ENCODE measurements at places on chromosomes 11 and 22.

- DNase-seq, result no peak
These were observed 27.7 kb downstream of the OR6Q1 start for GRCh38 chr11:58058276-58059006.

DNA sequence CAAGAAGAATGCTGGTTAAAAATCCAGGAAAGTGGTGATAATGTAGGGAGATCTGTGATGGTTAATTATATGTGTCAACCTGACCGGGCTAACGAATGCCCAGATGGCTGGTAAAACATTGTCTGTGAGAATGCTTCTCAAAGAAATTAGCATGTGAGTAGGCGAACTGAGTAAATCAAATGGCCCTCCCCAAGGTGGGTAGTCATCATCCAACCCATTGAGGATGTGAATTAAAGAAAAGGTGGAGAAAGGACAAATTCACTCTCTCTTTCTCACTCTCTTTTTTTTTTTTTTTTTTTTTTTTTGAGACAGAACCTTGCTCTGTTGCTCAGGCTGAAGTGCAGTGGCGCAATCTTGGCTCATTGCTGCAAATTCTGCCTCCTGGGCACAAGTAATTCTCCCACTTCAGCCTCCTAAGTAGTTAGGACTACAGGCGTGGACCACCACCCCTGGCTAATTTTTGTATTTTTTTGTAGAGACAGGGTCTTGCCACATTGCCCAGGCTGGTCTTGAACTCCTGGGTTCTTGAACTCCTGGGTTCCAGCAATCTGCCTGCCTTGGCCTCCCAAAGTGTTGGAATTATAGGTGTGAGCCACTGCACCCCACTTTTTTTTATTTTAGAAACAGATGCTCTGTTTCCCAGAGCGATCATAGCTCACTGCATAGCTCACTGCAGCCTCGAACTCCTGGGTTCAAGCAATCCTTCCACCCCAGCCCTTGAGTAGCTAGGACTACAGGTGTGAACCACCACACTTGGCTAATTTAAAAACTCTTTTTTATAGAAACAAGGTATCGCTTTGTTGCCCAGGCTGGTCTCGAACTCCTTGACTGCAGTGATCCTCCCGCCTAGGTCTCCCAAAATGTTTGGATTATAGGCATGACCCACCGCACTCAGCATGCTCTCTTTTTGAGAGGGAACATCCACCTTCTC lies 22.0 kb upstream of the P2RY6 start:
- peak; percentile 48 for DNase-seq

GRCh38 chr11:61019832-61020405 lies 48.4 kb downstream of the CD6 start:
- no peak for DNase-seq

DNA sequence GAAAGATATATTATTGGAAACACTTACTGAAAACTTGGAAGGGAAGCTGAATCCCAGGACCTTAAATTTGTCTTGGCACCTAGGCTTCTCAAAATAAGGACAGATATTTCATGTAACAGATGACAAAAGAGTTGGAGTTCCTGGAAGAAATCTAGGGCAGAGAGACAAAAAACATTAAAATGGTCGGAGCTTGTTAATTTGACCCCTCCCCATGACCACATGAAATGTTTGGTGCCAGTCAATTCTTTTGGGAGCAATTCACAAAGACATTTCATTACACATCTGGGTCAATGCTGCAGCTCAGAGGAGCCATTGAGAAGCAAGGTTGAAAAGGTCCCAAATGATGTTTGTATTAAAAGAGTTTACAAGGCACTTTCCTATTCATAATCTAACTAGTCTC lies 162.0 kb upstream of the GUCY1A2 start:
- no peak for DNase-seq

- no peak for DNase-seq
These were observed 9.0 kb downstream of the IGLL5 start for GRCh38 chr22:22896601-22897000.

- DNase-seq, result no peak
These were observed 70.6 kb upstream of the TTLL12 start for GRCh38 chr22:43257549-43257948.

DNA sequence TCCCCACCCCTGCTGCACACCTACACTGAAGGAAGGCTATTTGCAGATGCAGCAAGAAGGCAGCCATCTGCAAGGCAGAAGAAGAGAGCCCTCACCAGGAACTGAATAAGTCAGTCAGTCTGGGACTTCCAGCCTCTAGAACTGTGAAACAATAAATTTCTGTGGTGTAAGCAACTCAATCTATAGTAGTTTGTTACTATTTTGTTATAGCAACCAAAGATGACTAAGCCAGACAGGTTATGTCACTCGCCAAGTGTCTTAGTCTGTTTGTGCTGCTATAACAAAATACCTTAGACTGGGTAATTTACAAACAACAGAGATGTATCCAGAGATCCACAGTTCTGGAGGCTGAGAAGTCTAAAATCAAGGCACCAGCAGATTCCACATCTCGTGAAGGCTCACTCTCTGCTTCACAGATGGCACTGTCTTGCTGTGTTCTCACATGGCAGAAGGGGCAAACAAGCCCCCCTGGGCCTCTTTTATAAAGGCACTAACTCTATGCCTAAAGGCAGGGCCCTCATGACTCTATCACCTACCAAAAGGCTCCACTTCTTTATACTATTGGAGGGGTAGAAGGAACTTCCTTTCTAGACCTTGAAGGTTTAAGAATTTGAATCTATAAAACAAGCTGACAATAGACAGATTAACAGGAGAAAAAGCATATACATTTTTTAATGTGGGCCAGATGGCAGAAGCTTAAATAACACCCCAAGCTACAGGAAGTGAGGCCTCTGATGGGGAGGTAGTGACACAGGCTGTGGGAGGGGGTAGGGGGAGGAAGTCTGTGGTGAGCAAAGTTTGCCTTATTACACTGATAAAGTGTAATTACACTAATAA lies 12.3 kb downstream of the APOL6 start:
- peak; percentile 25 for DNase-seq

- no peak for DNase-seq
These were observed 47.8 kb downstream of the PAX6 start for GRCh38 chr11:31763296-31763695.

DNA sequence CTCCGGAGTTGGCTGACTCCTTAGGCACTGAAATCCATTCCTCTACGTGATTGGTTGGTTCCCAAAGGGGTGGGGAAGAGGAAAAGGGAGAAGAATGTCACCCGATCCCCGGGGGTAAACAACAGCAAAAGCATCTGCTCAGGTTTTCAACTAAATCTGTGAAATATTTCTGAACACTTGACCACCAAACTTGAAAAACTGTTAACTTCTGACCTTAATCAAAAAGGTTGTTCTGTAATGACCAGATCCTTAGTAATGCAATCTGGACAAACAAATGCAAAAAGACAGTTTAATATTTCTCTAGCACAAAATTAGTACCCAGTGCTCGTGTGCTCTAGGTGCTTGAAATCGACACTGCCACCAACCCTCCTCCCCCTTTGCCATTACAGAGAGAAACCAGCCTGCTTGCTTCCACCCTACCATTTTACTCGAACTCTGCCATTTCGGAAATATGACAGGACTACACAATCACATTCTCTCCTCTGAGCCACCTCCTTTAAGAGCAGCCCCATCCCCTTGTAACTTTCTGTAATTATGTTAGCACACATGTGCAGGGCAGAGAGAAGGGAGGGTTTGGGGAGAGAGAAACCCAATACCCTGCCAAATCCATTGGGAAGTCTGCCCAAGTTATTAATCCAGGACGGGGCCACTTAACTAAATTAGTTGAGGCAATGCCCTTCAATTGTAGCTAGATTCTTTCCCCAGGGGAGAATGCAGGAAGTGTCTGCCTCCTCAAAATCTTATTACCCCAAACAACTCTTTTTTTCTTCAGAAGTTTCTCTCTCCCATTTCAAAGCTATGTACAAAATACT lies 113.8 kb downstream of the RBFOX2 start:
- DNase-seq, result peak; percentile 90

- DNase-seq, result no peak
These were observed 15.3 kb downstream of the BPIFC start for GRCh38 chr22:32448980-32449379.

DNA sequence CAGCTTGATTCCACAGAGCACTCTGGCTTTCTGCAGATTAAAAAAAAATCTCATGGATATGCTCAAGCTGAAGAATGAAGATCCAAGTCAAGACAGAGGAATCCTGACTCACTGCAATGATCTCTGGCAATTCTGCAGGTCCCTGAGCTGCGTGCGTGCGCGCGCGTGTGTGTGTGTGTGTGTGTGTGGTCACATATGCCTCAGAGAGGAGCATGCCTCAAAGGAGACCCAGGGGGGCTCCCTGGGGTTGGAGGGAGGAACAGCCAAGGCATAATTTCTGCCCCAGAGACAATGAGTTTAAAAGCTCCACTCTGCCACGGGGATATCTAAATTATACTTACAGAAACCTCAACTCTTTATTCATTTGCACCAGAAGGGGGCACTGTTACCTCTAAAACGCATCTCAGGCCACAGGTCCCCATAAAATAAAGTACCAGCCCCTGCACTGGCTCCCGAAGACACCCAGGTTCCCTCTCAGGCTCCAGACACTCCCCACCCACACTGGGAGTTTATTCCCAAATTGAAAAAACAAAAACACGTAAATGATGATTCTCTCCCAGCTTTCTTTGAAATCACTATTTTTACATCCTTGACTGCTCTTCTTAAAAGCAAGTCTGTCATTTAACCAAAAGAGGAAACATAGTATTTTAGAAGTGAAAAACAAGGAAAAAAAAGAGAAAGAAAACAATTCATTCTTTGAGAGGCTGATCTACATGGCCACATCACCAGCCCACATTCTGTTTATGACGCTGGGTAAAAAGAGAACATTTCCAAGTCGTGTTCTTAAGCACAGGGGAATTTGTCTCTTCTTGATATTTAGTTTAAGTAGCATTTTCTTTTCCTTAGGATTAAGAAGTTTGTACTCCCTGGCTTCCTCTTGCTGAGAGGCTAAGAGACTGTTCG lies 401.0 kb downstream of the LARGE1 start:
- DNase-seq, result no peak

GRCh38 chr11:127620671-127621070 lies 620.1 kb upstream of the KIRREL3 start:
- no peak for DNase-seq

- DNase-seq, result no peak
These were observed 494.6 kb upstream of the LRRC4C start for GRCh38 chr11:41954034-41954433.

GRCh38 chr11:102985850-102986249 lies 30.3 kb upstream of the MMP13 start:
- no peak for DNase-seq

- DNase-seq, result no peak
These were observed 5.5 kb downstream of the SLC35F2 start for GRCh38 chr11:107853070-107853469.

GRCh38 chr11:102464859-102465500 lies 12.4 kb upstream of the TMEM123 start:
- no peak for DNase-seq

GRCh38 chr11:4539603-4540219 lies 5.3 kb upstream of the OR52M1 start:
- DNase-seq, result peak; percentile 3

DNA sequence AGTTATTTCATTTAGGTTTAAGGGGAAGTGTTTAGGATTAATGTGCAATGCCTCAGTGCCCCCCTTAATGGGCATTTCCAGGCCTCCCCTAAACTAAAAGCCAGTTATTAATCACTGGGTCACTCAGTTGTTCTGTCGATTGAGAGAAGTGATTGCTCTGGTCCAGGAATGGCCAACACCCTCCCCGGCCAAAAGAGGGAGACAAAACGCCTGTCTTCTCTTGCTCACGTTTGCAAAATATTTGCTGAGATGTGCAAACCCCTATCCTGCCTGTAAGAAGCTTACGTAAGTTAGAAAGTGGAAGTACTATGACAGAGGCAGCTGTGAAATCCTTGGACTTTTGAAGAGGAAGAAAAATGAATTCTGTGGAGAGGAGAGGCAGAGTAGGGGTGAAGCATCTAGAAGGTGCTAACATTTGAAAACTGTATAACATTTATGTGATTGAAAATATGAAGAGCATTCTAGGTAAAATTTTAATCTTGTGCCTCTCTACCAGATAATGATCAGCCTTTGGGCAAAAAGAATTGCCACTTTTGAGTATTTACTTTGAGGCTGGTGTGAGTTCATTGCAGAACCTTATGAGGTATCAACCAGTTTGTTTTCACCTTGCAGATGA lies 37.7 kb downstream of the NTM start:
- DNase-seq, result peak; percentile 4

DNA sequence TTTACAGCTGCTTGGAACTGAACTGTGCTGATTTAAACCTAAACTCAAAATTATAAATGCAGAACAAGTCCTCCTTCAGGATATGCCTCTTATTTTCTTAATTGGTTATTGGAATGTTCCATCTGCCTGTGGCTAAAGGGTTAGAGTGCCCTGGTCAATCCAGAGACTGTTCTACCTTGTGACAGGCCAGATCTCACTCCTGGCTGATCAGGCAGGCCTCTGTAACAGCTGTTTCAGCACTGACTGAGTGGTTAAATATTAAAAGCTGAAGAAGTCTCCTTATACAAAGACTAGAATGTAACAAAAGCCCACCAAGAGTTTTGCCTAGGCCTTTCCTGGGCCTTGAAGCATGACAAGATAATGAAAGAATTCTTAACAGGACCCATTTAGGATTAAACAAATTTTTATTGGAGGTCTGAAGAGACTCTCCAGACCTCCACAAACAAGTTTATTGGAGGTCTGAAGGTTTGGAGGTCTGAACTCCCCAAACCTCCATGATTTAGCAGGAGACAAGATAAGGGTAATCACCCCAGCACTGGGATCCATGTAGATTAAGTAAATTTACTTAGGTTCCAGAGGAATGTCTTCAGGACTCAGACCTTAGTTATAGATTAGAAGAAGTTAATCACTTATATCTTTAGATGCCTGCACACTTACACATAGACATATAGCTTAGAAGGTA lies 35.8 kb downstream of the TMPRSS5 start:
- DNase-seq, result no peak

DNA sequence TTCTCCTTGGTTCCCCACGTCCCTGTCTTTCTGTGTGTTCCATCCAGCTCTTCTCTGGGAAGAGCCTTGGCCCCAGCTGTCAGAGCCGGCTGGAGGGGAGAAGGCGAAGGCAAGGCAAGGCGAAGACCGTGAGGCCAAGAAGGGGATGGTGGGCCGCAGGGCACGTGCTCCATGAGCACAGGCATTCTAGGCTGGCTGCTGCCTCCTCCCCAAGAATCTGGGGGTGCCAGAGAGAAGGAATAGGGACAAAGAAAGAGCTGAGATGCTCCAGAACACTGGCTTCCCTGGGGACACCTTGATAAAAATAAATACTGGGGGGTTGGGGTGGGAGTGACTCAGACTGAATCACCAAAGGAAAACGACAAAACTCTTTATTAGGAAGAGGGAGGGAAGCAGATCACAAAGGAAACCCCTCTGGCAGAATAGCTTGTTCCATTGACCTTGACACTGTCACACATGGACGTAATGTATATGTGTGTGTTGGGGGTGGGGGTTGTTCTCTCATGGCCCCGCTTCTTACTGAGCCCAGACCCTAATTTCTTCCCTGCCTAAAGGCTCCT lies 52.5 kb downstream of the NECTIN1 start:
- DNase-seq, result no peak

- DNase-seq, result no peak
These were observed 7.5 kb upstream of the APOBEC3A start for GRCh38 chr22:38949889-38950405.

GRCh38 chr11:46391578-46392420 lies at the start of gene CHRM4:
CHRM4 (minus strand) TSS chr11:46391776; CDS start chr11:46386557, 5,219 bp downstream.
- peak; percentile 38 for DNase-seq
